ENCODE measurements at places on chromosomes 12 and 14.
A peak's percentile ranks its signal among the peaks of the same experiment; 100 is the strongest.

DNA sequence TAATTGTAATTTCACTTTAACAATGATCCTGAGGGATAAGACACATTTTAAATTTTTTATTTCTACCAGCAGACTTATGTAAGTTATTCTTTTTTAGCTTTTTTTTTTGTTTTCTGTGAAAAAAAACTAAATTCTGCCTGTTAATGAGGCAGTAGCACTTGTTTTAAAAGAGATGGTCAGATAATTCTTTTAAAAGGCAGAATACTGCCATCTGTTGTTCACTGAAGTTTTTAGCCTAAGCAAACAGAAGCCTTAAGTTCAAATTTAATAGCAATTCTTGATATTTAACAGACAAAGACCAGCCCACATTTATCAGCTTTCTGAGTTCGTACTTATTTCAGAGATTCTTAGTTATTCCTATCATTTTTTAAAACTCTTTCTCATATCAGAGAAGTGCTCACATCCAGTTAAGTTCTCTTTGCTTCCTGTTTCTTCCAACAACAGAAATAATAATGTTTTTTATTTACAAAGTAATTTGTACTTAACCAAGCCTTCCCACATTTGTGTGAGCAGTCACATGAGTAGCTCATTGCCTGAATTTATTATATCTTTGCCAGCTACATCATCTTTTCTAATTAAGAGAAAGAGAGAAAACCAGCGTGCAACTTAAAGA lies 93.4 kb upstream of the SLCO1C1 start:
- no peak for DNase-seq

- no peak for DNase-seq
Measured at GRCh38 chr14:106622200-106622745, 1095.9 kb downstream of the TMEM121 start.

DNA sequence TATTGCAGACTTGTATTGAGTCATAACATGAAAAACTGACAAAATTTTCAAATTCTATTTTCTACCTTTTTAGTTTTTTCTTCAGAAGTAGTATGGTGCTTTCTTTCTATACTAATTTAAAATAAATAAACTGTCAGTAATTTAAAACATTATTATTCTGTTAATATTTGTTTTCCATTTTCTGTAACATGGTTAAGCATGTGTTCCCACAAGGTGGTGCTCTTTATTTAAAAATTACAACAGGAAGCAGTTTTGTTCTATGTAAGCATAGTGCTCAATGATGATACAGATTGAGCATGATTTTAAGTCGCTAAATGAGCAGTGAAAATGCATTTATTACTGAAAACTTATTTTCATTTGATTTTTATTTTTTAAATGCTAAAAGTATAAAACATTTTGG lies 114.6 kb downstream of the PPFIA2 start:
- no peak for DNase-seq

DNA sequence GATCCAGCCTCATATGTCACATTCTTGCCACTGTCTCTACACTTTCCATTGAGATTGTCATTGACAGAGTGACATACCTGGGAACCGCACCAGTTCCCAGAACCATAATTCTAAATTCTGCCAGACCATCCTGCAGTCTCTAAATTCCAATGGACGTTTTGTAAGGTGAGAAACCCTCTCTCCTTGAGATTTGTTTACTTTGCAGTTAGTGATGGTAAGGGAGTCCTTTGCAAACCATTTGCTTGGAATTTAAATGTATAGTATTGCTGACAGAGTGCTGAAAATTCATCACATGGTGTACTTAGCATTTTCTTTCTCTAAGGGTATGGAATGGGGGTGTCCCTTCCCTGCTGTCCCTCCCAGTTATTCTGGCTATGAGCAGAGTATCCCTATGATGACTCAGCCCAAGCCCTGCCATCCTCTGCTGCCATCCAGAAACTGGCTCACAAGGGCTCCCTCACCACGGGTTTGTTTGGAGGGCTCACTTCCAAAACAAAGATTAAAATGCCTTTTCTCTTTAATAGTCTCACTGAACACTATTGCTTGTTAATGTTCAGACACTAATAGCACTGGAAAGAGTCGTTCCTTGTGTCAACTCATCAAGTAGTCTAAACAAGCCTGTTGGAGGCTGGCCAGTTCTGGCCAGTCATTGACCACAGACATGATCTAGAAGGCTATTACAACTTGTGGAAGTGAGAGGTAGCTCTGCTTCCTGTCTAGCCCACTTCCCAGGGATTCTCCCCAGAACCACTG lies 129.0 kb upstream of the HMGA2 start:
- peak; percentile 47 for DNase-seq

Data from left hindlimb (tissue), 1 donor.